ENCODE measurements at places on chromosomes 5 and 9. TPM values are rescaled to one million over a fixed set of nuclear protein-coding genes. Genes with fewer than 3 reads are reported as not detected.

IFNA2 gene
- not detected for total RNA-seq

PDE6A gene
- total RNA-seq = 0.47 TPM

GDF9 gene
- 0.57 TPM for total RNA-seq

SPATA6L gene
- not detected for total RNA-seq

DNA sequence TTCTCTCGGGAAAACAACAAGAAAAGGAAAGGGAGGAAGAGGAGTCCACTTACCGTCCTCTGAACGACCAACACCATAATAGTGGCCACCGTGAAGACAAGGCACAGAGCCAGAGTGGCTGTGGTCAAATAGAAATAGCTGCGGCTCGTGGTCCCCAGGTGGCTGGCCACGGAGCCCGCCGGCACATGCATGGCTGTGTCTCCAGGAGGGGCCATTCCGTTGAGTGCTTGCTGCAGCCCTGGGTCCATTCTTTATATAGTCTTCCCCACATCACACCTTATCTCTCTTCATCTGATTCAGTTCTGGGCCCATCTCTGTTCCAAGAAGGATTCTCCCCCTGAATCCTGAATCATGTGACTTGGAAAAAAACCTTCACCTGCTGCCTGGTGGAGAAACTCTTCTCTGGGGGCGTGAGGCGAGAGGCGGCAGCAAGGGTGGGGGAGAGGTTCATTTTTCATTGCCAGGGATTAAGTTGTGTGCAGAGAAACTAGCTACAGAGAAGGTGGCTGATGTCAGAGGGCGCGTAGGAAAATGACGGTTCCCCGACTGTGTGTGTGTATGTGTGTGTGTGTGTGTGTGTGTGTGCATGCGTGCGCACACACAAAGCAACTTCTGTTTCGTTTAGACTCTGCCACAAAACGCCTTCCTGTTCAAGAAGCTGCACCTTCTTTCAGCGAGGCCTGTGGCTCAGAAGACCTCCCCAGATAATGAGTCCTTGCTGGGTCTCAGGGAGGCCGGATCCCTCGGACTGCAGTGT, at the start of gene TNFSF8:
TNFSF8 (minus strand) TSS at position 536 of the 757 bp plus-strand sequence; CDS start at position 248, 288 bp downstream.
- H3K4me1 ChIP-seq = no peaks in the 10 kb centered on the region
- H3K36me3 ChIP-seq = no peaks in the 10 kb centered on the region
- H3K27me3 ChIP-seq = peaks cover 16% of the 10 kb centered on the region
- H3K27ac ChIP-seq = no peak within 1 kb of the TSS

- no peaks in the 10 kb centered on the region for H3K36me3 ChIP-seq
- no peak for DNase-seq
- H3K4me3 ChIP-seq = no peak overlapping the region
- H3K27me3 ChIP-seq = no peaks in the 10 kb centered on the region
- H3K27ac ChIP-seq = no peak overlapping the region
These were observed 123.9 kb downstream of the SV2C start for GRCh38 chr5:76207120-76207519.

- H3K4me1 ChIP-seq = no peaks in the 10 kb centered on the region
- H3K27me3 ChIP-seq = no peaks in the 10 kb centered on the region
- no peak for DNase-seq
- H3K27ac ChIP-seq = no peak overlapping the region
- H3K4me3 ChIP-seq = no peak overlapping the region
These were observed 249.8 kb upstream of the ARRDC3 start for GRCh38 chr5:91632871-91633270.

DNA sequence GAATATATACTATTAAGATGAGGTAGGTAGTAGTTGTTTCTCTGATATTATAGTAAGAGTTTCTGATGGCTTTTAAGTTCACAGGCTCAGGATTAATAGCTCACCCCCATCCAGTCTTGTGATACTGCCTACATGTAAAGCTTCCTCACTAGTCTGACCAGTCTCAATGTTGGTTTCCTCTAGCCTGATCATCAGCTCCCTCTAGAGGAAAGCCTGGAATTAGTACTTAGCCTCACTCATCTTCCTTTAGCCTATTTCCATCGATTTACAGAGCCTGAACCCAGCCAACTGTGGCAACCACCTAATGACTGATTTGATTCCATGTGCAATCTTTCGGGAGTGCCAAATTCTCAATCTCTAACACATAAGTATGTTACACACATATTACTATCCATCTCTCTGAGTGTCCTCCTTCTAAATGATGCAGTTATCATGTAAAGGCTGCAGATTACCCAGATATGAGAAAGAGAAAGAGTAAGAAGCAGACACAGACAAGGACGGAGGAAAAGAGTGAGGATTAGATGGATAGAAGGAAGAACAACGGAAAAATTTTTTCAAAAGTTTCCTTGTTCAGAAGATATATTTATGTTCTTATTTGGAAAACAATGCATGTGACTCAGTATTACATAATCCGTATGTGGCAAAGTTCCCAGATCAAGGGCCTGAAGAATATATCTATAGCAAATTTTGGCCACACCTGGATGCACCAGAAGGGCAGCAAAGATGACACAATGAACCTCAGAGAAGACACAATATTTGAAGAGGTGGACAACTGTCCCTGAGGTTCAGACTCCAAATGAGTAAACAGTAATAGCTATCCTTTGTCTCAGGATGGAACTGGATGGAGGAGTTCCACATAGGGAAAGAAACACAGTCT, 333.7 kb downstream of the ELAVL2 start:
- H3K4me3 ChIP-seq = no peak overlapping the region
- DNase-seq = peak; percentile 14
- H3K27me3 ChIP-seq = no peaks in the 10 kb centered on the region
- H3K4me1 ChIP-seq = no peaks in the 10 kb centered on the region

- DNase-seq = no peak
- no peak overlapping the region for H3K4me3 ChIP-seq
- no peak overlapping the region for H3K27ac ChIP-seq
- no peaks in the 10 kb centered on the region for H3K4me1 ChIP-seq
- H3K36me3 ChIP-seq = no peaks in the 10 kb centered on the region
These were observed 10.4 kb upstream of the SSBP2 start for GRCh38 chr5:81761270-81761669.

DNA sequence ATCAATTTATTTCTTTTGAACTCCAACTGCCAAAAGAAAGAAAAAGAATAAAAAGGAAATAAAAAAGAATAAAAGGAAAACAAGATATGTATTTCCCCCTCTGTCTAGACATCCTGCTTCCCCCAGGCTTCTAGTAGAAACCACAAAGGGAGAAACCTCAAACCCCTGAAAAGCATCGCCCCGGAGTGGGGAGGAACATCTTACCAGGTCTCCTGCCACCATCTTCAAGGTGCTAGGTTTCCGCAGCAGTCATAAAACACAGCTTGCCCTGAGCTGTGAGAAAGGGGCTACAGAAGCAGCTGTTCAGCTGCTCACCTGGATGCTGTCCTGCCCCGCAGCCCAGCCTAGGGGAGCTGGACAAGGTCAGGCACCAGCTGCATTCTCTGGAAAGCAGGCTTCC, 487.7 kb downstream of the GADD45G start:
- no peak overlapping the region for H3K4me3 ChIP-seq
- H3K36me3 ChIP-seq = no peaks in the 10 kb centered on the region
- DNase-seq = no peak
- H3K27ac ChIP-seq = no peak overlapping the region
- no peaks in the 10 kb centered on the region for H3K27me3 ChIP-seq

DNA sequence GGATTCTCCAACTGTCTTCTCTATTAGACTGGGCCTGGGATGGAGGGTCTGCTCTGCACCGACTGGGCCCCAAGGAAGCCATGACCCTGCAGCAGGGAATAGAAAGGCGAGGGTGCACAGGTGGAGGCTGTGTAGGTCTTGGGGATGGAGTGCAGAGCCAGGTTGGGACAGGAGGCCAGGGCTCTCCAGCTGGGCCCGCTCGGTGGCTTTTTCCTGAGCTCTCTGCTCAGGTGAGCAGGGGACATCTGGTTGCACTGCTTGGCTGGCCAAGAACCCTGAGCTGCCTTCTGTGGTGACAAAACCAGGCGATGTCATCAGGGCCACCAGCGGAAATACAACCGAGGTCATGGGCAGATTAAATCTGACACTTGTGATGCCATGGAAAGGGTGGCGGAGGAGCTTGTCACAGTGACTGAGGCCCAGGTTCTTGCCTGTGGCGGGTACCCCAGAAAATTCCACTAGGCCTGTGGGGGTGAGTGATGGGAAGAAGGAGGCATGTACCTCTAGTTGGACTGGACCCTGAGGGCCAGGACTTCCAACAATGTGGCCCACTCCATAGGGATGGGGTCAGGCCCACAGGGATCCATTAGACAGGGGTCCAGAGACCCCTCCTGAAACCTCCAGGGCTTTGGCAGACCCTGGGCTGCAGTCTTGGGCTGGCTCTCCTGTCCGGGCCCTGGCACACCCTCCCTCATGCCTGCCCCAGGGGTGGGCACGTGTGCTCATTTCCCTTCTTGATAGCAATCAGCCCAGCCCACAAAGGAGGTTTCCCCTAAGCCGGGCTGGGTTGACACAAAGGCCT, 4.4 kb upstream of the IL3 start:
- H3K4me3 ChIP-seq = no peak overlapping the region
- no peak overlapping the region for H3K27ac ChIP-seq
- no peak for DNase-seq
- H3K4me1 ChIP-seq = no peaks in the 10 kb centered on the region
- H3K36me3 ChIP-seq = no peaks in the 10 kb centered on the region

- H3K4me1 ChIP-seq = peaks cover 11% of the 10 kb centered on the region
- no peak overlapping the region for H3K27ac ChIP-seq
- no peak for DNase-seq
- H3K27me3 ChIP-seq = no peaks in the 10 kb centered on the region
These were observed 12.9 kb downstream of the ZNF618 start for GRCh38 chr9:113888976-113889375.

- no peak overlapping the region for H3K27ac ChIP-seq
- no peaks in the 10 kb centered on the region for H3K36me3 ChIP-seq
- no peaks in the 10 kb centered on the region for H3K4me1 ChIP-seq
- no peak for DNase-seq
These were observed 629.3 kb upstream of the RGMB start for GRCh38 chr5:98144116-98144515.

- no peak overlapping the region for H3K4me3 ChIP-seq
- H3K36me3 ChIP-seq = peaks cover 38% of the 10 kb centered on the region
- DNase-seq = no peak
- no peaks in the 10 kb centered on the region for H3K4me1 ChIP-seq
- no peak overlapping the region for H3K27ac ChIP-seq
These were observed 53.3 kb downstream of the MEGF10 start for GRCh38 chr5:127343866-127344265.

DNA sequence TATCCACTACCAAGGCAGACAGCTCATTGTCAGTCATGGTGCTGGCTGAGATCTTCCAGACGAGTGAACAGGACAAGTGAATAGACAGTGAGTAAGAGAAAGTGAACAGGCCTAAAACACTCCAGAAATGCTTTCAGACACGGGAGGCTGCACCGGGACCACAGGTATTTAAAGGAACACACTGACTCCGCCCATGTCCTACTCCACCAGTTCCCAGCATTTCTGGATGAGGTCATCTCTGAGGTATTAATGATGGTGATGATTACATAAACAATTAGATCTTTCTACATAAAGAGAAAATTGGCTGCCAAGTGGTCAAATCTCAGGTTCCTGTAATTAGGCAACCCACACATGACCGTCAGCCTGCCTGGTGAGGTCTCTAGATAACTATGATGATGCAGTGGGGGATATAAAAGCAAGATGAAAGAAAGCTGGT, at the start of gene ACTBL2:
ACTBL2 (minus strand) TSS at position 141 of the 436 bp plus-strand sequence; CDS start at position 37, 104 bp downstream.
- H3K4me1 ChIP-seq = peaks cover 3% of the 10 kb centered on the region
- H3K27ac ChIP-seq = no peak within 1 kb of the TSS
- no peaks in the 10 kb centered on the region for H3K27me3 ChIP-seq

DNA sequence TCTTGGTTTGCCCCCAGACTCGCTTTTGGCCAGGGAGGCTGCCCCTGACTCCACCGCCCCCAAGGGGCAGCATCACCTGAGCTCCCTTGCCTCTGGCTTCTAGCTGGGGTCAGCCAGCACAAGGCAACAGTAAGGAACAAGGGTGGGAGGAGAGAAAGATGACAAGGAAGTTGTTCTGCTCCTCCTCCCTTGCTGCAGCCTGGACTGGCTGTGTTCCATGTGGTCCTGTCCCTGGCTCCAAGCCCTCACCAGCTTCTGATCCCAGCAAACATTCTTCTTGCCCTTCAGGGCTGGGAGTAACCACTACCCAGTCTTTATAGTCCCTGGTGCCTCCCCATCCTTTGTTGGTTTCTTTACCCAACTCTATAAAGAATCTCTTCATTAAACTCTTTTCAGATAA, 100.3 kb upstream of the SPIN1 start:
- H3K36me3 ChIP-seq = no peaks in the 10 kb centered on the region
- no peaks in the 10 kb centered on the region for H3K27me3 ChIP-seq

DNA sequence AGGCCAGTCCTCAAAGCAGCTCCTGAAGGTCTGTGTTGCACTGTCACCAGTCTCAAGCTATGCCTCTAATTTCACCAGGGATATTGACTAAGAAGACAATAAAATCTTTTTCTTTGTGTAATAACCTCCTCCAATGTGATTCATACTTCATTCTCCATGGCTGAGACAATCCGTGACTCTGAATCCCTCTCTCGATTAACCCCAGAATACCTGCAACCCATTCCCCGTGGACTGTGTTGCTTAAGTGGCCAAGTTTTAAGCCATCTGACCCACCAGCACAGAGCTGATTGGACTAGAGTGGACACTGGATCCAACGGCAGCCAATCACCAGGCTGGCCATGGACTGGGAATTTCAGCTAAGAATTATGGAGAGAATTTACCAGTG, 5.4 kb upstream of the CCIN start:
- peak overlapping the region; percentile 97 for H3K27ac ChIP-seq
- no peaks in the 10 kb centered on the region for H3K36me3 ChIP-seq
- no peaks in the 10 kb centered on the region for H3K27me3 ChIP-seq
- peak overlapping the region; percentile 29 for H3K4me3 ChIP-seq

- H3K27me3 ChIP-seq = no peaks in the 10 kb centered on the region
- no peak overlapping the region for H3K4me3 ChIP-seq
- H3K4me1 ChIP-seq = no peaks in the 10 kb centered on the region
- H3K27ac ChIP-seq = no peak overlapping the region
- H3K36me3 ChIP-seq = no peaks in the 10 kb centered on the region
These were observed 94.2 kb upstream of the VCAN start for GRCh38 chr5:83377131-83377865.

GRCh38 chr5:104751969-104752368, 1189.4 kb upstream of the NUDT12 start:
- no peaks in the 10 kb centered on the region for H3K27me3 ChIP-seq
- DNase-seq = no peak
- H3K36me3 ChIP-seq = no peaks in the 10 kb centered on the region
- H3K4me3 ChIP-seq = no peak overlapping the region
- H3K27ac ChIP-seq = no peak overlapping the region

DNA sequence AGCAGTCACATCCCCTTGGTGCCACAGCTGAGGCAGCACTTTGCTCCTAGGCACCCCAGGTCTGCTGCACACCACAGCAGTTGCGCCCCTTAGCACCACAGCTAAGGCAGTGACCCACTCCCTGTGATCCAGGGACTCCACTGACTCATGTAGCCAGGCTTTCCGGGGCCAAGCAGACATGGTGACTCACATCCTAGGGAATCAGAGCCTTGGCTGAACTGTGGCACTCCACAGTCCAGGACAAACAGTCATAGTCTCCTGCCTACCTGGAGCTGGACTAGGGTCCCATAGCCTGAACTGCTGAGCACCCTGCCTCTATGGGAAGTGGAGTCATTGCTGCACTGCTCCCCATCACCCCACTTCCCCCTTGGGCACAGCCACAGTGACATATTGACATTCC, 338.7 kb downstream of the NPR3 start:
- peaks cover 4% of the 10 kb centered on the region for H3K4me1 ChIP-seq
- no peak overlapping the region for H3K27ac ChIP-seq
- H3K4me3 ChIP-seq = no peak overlapping the region
- peak; percentile 34 for DNase-seq
